ENCODE measurements at places on chromosomes 7 and 10. TPM values are rescaled to one million over a fixed set of nuclear protein-coding genes. Genes with fewer than 3 reads are reported as not detected.

DNA sequence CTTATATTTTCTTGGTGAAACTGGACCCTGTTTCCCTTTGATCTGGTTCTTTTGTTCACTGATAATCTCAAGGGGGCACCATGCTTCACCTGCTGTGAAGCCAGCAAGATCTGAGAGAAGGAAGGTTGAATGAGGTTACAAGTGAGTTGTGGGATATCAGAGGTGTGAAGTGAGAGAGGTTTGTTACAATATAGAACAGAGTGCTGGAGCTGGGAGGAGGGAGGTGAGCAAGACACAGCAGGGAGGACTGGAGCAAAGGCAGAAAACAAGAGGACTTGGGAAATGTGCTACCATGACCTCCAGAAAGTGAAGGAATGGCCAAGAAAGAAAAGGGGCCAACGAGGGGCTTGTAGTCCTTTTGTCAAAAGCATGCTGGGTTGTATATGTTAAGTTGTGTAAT is 156.6 kb downstream of the LRMDA start:
- no peak for DNase-seq

GRCh38 chr10:104577861-104578521 is 63.1 kb upstream of the SORCS3 start:
- no peak for DNase-seq

DNA sequence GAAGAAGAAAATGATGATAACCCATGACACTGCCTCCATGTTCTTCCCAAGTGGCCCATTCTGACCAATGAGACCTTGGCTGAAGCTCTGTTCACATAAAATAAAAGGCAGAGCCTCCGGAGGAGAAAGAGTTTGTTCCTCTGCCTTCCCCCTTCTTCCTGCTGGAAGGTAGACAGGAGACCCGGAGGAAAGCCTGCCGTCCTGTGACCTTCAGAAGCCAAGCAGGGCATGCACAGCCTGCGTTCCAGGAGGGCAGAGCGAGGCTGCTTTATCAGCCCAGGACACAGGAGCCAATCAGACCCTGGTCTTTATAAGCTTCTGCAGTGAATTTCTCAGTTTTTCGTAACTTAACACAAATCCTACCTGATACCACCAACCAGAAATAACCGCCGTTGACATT is 8.6 kb upstream of the GRID1 start:
- DNase-seq: no peak

GRCh38 chr10:31101123-31101522 is 69.5 kb upstream of the ZNF438 start:
- no peak for DNase-seq

DNA sequence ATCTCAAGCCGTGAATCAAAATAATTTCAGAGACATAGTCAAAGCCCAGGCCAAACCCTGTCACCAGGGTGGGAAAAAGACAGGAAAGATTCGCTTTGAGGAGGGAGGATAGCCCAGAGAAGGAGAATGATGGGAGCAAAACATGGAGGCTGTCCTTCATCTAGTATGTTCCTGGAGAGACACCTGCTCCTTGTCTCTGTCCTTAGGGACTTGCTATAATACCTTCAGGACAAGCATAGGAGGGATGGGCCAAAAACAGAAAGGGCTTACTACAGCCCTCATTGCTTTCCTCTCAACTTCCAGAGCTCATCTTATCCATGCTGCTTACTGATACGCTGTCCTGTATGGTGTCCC is 593.7 kb downstream of the LRMDA start:
- no peak for DNase-seq

DNA sequence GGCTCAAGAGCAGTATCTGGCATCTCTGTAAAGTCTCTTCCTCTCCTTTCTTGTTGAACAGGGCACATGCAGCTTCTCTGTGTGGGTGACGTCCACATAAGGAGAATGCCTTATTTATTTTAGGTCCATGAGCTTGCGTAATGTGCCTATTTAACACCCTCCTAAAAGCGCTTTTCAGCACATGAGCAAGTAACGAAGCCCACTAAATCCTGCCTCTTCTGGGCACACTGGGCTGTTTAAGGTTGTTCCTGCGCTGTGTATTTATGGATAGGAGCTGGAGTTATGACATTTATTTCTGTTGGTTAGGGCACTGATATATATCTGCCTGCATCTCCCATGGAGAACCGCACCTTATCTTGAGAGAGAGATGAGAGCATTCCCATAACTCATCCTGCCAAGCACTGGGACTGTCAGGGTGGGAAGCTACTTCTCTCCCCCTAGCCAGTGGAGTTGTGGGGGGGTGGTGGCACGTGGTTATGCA is 76.1 kb downstream of the LRRC4 start:
- no peak for DNase-seq

Gene ADARB2
- polyA plus RNA-seq: 1.2 TPM

Data from left renal cortex interstitium (tissue), 4 donors.